ENCODE measurements at places on chromosomes 1 and 21. TPM values are rescaled to one million over a fixed set of nuclear protein-coding genes. Genes with fewer than 3 reads are reported as not detected.

The COPA gene
- 188 TPM for total RNA-seq

The RER1 gene
- total RNA-seq, result 45.5 TPM

The CCDC30 gene
- 1.8 TPM for total RNA-seq

The TSPEAR gene
- not detected for total RNA-seq

The ITGB2 gene
- 0.48 TPM for total RNA-seq

The TEX38 gene
- total RNA-seq, result not detected

The PSMB4 gene
- 239 TPM for total RNA-seq

The CTTNBP2NL gene
- total RNA-seq, result 38.7 TPM

The FAM72C gene
- total RNA-seq, result 1.7 TPM

The CNKSR1 gene
- total RNA-seq, result 26.0 TPM

The HDGF gene
- total RNA-seq, result 122 TPM

The ORC1 gene
- total RNA-seq, result 1.2 TPM

The LCE2C gene
- not detected for total RNA-seq

The UQCRHL gene
- 1.3 TPM for total RNA-seq

The AK4 gene
- 83.0 TPM for total RNA-seq

The BRINP3 gene
- total RNA-seq, result not detected

Measured in mammary epithelial cell (primary cell).